NCI-H2029 (cell line): ENCODE measurements at places on chromosomes 2 and 18.

DNA sequence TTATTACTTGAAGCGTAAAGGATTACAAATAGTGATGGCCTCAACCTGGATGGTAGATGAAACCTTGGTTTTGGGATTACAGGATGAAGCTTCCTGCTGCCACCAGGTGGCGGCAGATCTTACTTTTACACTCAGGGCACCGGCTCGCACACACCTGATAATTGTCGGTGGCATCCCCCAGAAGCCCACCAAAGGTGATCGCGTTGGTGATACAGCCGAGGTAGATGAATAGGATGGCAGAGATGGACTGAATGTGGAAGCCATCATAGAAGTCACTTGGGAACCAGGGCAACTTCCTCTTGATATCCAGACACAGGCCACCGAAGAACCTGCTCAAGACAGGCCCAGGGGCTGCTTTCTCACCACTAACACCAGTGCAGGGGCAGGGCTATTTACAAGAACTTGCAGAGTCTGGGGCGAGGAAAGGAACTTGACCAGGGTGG lies 51.8 kb downstream of the MTHFD2 start:
- no peak for DNase-seq

GRCh38 chr2:172339371-172340010 lies 87.9 kb upstream of the ITGA6 start:
- no peak for DNase-seq

- DNase-seq: peak; percentile 62
These were observed 65.6 kb downstream of the ODC1 start for GRCh38 chr2:10382354-10383061.

DNA sequence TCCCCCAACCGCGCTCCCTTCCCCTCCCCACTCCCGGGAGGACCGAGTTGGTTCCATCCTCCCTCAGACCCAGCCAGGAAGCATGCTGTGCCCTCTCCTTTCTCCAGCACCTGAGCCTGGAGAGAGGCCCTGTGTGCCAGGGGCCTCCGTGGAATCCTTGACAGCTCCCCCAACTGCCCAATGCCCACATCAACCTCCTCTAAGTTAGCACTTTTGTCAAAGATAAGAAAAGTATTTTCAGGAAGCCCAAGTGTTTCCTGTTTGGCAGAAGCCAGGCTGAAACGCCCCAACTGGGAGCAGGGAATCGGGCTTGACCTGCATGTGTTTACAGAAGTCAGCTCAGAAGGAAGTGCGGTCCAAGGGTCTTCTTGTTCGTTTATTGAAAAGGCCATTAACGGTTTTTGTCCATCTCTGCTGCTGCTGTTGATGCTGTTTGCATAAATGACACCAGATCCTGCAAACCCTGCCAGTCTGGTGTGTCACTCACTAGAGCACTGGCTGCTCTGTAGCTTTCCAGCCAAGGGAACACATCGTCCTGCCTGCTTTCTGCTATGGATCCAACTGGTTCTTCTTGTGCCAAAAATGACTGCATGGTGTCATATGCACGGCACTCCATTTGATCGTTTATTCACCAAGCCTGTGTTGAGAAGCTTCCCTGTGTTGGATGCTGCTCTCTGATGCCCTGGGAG lies 35.4 kb upstream of the COL6A3 start:
- peak; percentile 70 for DNase-seq

DNA sequence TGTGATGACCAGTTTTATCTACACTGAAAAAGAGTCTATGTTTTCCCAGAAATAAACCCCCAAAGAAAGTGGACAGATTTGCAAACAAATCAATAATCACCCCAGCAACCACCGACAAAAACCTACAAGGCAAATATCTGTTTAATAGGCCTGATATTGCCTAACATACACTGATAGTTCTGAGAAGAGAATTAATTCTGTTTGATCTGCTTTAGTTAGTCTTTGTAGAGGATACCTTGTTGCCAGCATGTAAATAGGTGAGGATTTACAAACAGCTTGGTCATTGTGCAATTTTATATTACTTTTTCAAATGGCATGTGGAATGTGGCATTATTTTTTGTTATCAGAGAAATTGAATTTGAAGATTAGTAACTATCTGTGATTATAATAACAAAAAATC lies 86.5 kb downstream of the DCC start:
- DNase-seq: no peak

DNA sequence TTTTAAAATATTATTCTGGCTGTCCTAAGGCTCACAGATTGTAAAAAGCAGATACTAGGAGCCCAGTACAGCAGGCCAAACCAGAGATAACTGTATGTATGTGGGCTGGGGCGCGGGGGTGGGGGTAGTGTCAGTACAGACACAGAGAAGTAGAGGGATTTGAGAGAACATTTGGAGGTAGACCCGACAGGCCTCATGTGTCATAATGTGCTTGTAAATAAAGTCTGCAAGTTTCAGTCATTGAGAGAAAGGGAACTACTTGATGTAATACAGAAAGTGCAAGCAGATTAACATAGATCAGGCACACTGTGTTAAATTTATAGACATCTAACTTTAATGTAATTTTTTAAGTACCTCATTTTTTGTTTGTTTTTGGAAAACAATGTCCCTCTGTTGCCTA lies 7.4 kb upstream of the POLI start:
- no peak for DNase-seq

GRCh38 chr2:224378701-224379097 lies 23.2 kb downstream of the FAM124B start:
- no peak for DNase-seq

DNA sequence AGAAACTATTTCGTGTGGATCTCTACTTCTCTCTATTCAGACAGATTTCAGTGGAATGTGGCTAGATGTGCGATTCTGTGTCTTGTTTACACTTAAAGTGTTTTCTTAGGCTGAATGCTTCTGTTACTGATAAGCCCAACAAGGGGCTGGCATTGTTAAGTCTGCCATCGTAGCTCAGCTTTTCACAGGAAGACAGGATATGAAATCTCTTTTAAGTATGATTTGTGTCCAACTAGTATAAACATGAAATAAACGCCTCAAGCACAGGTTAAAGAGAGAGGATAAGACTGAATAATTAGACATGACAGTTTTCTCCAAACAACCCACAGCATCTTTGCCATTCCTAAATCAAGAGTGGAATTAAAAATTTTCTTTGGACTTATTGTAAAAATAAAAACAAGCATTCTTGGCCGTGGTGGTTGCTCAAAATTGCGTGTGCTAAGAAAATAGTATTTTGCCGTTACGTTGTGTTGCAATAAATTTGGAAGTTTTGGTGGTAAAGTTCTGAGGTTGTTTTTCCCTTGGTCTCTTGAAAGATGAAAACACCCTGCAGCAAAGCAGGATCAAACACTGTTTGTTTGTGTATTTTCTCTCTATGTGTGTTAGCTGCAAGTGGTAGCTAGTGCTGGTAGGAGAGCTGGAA lies 1.0 kb downstream of the VIT start:
- no peak for DNase-seq

- DNase-seq: no peak
These were observed 25.4 kb upstream of the DTNB start for GRCh38 chr2:25698752-25699151.

DNA sequence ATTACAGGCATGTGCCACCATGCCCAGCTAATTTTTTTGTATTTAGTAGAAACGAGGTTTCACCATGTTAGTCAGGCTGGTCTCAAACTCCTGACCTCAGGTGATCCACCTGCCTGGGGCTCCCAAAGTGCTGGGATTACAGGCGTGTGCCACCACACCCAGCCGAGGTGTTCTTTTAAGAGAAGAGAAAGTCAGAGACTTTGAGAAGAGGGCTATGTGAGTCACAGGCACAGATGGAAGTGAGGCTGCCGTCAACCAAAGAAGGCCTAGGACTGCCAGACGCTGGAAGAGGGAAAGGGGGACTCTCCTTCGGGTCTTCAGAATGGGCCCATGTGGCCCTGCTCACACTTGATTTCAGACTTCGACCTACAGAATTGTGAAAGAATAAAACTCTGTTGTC lies 67.2 kb upstream of the SH3BP4 start:
- DNase-seq: no peak

GRCh38 chr18:23422751-23423418 lies 30.2 kb upstream of the RIOK3 start:
- DNase-seq: peak; percentile 25

- no peak for DNase-seq
These were observed 3.8 kb upstream of the LPIN2 start for GRCh38 chr18:3016585-3017297.

- no peak for DNase-seq
These were observed 70.8 kb downstream of the RTP5 start for GRCh38 chr2:241940329-241940728.

- DNase-seq: no peak
These were observed 122.9 kb downstream of the COPS8 start for GRCh38 chr2:237208373-237209260.

DNA sequence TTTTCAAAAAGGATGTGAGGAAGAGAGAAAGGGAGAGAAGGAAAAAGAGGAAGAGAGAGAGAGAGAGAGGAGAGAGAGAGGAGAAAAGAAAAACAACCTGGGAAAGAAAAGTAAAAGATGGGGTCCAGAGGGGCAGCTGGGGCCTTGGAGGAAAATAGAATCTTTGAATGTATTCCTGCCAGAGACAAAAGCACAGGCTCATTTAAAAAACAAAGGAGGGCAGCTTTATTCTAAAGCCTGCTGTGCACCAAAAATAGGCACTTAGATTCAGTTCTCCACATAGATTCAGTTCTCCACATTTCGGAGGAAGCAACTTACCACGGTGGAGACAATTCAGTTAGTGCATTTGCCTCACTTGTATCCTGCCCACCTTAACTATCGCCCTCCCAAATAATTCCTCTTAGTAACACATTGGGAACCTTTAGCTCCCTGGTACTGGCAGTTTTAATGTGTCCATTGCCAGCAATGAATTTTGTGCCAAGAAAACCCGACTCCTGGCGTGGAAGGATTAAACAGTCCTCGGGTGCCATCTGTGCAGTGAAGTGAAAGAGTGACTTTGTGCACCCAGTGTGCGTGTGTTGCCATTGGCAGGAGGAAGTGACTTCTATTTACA lies 71.3 kb downstream of the DPP4 start:
- no peak for DNase-seq

GRCh38 chr18:44683556-44683955 lies 2.9 kb downstream of the SETBP1 start:
- DNase-seq: no peak

GRCh38 chr2:219430633-219431615 lies 3.7 kb upstream of the SPEG start:
- no peak for DNase-seq

DNA sequence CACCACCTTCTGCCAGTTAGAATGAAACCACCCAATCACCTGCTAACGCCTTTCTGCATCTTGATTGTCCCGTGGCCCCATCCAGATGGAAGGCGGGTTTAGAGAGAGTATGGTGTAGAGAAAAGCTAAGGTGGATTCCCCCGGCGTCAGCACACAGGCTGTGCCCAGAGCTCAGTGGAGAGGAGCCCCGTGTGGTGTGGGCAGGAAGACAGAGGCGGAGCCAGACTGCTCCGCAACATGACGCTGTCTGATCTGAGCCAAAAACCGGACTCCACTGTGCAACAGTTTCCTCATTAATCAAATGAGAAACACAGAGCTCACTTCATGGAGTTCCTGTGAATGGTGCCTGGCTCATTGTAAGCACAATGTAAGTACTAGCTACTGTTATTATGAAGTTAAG lies 448.1 kb upstream of the SMIM21 start:
- no peak for DNase-seq

- no peak for DNase-seq
These were observed 9.4 kb downstream of the INSIG2 start for GRCh38 chr2:118097657-118098056.
